ENCODE measurements at places on chromosomes 16 and 17.
A peak's percentile ranks its signal among the peaks of the same experiment; 100 is the strongest.

DNA sequence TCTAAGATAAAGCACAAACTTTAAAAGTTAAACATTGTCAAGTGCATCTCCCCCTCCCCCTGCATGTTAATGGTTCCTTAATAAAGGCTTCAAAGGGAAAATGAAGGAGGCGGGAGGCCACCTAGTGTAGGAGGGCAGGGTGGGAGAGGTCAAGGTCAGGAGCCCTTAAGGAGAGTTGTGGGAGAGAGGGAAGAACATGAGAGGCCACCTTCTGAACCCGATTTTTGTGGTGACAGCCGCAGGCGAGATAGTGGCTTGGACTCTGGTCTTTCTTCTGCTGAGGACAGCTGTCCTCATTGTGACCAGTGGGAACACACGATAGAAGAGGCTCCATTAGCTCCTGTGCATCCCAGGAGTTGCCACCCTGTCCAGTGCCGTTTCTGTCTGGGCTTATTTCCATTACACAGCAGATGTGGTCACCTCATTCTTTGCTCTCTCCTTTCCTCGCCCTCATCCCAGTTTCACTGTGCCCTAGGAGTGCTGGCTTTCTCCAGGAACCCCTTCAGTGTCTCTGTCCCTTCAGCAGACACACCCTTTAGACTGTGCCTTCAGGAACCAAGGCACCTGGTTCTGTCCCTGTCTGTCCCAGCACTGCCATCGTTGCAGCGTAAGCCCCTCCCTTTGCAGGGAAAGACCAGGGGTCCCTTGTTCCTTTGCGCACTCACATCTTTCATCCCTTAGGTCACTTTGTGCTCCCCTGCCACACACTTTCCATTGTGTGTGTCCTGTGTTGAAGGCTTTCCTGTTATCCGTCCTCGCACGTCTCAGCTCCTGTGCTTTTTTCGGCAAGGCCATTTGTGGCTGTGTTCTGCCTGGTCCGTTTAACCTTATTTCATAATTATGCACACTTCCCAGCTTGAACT, 7.5 kb downstream of the SEC14L1 start:
- no peak for DNase-seq

- peak; percentile 93 for DNase-seq
These were observed 94.2 kb upstream of the HSBP1 start for GRCh38 chr16:83713597-83713996.

GRCh38 chr16:69381231-69381630, 4.6 kb downstream of the TERF2 start:
- DNase-seq: no peak

- DNase-seq: no peak
These were observed 159.1 kb downstream of the CDH11 start for GRCh38 chr16:64962786-64963185.

DNA sequence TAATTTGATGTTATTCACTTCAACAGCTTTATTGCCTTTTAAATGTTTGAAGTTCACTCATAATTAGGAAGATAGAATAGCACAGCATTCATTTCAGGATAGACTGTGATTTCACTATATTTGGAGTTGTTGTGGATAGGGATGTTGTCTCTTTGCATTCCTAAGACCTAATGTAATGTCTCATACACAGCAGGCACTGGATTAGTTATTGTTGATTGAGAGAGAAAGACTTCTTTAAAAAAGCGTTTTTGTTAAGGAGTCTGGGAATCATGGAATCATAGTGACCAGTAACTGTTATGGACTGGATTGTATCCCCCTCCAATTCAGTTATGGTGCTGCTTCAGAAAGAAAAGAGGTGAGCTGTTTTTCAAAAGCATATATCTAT, 122.0 kb downstream of the USP22 start:
- DNase-seq: no peak

- DNase-seq: no peak
These were observed 37.0 kb downstream of the RNF135 start for GRCh38 chr17:31007695-31008373.

DNA sequence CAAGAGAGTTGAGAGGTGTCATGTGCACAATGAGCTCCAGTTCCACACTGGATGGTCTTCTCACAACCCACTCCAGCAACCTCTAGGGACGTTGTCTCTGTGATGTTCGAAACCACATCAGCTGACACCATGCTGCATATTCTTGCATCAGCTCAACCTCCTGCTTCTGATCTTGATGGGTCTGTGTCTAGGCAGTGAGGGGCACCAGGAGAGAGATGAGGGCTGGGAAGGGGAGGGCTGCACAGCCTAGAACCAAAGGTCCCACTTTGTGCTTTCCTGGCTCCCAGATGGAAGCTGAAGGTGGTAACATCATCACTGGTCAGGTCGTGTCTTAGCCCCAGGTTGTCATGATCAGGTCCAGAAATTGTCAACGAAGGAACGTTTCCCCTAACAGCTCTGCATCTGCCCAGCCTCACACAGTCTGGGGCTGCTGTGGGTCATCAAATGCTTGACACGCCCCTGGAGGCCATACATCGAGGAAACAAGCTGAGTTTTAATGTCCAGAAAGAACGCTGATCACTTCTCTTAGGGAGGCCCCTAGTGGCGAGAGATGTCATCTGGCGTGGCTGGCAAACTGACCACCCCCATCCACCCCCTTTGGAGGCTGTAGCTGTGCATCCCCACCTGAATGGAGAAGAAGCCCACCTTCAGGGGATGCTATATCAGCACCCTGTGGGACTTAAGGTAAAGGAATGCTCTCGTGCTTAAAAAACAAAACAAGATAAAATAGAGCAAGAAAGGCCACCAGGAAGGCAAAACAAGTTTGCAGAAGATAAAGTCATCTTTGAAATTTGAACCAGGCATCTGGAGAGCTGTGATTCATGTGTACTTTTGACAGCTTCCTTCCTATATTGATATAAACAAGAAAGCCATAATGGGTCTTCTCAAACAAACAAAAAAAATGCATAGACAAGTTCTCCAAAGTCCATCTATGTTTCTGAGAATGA, 58.3 kb downstream of the WIPI1 start:
- peak; percentile 41 for DNase-seq

DNA sequence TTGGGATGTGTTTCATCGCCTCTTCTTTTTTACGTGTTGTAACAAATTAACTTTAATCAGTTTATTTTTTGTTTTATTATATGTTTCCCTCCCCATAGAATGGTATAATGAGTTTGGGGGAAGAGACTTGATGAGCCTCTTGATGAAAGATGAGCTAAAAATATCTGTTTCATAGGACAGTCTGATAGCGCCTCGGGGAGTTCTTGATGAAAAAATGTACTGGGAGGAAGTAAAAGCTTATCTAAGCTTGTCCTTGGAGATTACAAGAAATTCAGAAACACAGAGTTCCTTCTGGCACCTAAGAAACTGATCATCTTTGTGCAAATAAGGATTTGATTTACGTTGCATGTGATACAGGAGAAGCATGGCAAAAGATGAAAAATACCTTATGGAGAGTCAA, 350.2 kb upstream of the CDH8 start:
- no peak for DNase-seq

- DNase-seq: no peak
These were observed 96.3 kb downstream of the TNFRSF13B start for GRCh38 chr17:16875662-16876061.

GRCh38 chr16:21161211-21161610, 2.7 kb downstream of the LDAF1 start:
- no peak for DNase-seq

- DNase-seq: no peak
These were observed 55.9 kb downstream of the USP22 start for GRCh38 chr17:20986767-20987510.

- DNase-seq: no peak
These were observed 41.5 kb upstream of the B4GALNT2 start for GRCh38 chr17:49090878-49091594.

DNA sequence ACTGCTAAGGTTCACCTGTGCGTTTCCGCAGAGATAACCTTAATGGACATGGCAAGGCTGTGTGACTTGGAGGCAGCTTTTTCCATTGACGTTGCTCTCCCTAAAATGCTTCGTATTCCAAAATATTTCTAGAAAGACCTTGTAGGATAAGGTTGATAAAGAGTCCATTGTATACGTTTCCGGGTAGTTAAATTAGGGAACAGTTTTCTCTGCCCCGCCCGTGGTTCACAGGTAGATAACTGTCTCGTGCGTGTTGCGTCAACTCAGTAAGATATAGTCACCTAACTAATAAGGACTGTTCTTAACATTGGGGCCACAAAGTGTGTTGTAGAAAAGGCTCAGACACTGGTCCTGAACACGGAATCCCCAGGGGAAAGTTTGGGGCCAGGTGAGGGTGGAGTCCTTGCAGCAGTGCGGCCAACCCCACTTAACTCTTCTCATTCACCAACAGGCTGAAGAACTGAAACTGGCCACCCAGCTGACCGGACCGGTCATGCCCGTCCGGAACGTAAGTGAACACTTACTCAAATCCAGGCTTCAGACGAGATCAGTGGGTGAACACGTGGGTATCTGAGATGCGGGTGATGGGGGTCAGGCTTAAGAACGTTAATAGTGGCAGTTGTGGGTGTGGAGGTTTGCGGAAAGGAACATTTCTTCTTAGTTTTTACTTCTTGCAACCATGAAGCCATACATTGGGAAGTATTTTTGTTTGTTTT, 1.6 kb downstream of the RPL13 start:
- DNase-seq: no peak

- no peak for DNase-seq
These were observed 5.4 kb downstream of the BANP start for GRCh38 chr16:87956365-87957231.

DNA sequence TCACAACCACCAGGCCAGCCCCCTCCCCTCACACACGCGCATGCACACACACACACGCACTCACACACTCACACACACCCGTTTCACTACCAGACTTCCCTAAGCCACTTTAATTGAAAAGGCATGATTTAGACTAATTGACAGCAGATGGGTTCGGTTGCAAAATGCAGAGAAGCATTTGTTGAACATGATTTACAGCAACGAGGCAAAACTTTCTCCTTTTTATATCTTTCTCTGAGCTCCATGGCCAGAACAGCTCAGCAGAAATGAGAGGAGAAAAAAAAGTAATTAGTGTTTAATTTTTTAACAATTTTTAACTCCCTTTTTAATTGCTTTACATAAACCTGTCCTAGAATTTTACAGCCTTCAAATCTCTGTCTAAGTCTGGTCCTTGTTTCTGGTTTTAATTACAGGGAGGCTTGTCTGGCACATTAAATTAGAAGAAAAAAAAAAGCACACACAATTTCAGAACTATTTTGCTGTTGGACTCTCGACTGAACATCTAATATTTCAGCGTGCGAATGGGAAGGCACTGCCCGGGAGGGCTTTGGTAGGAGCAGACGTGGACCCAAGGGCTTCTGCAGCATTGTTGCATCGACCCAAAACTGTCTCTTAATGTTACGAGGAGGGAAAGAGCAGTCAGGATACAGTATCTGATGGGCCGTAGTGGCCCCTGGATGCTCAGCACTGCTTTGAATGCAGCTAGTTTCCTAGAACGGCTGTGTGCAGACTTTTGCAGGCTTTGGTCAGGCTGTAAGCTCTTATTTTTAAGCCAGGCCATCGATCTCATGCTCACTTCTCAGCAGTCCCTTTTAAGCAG, 255.9 kb downstream of the SOX9 start:
- DNase-seq: no peak

GRCh38 chr17:43849116-43849515, 2.1 kb downstream of the CD300LG start:
- no peak for DNase-seq

GRCh38 chr16:75218256-75219076, at the start of gene CTRB1:
Gene CTRB1 (plus strand): TSS chr16:75218988. CDS start chr16:75219008, 20 bp downstream.
- DNase-seq: no peak

DNA sequence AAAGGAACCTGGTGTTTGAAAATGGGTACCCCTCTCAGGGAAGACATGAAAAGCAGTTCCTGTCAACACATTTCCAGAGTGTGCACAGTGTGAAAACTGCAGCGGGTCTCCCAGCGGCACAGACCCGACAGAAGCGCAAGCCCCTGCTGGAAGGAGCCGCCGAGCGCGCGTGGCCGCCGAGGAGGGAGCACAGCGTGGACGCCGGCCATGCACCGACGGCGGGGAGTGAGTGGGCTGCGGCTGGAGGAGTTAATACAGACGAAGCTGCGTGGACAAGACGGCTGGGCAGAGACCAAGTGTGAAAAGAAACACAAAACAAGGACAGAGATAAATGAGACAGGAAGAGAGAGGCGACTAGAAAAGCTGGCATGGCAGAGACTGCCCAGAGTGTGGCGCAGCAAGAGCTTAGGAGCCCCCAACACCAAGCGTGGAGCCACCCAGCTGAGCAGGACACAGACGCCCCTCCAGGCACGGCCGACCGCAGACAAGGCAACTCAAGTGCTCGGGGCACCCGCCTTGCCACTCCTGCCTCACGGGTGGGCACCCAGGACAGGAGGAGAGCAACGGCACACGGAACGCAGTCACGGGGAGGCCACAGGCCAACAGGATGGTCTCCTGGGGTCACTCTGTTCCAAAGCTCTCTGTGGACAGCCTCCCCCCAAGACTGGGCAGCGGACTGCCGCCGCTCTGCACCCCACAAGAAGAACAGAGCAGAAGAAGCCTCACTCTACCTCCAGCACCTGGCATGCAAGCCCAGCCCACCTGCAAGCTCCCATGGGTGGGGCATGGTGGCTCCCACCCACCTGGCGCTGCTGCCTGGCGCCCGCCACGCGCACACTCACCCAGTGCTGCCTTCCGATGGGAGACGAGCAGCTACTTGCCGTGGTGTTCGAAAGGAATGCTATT, 16.5 kb downstream of the SLC16A3 start:
- no peak for DNase-seq

- DNase-seq: peak; percentile 6
These were observed 407.3 kb downstream of the XYLT1 start for GRCh38 chr16:17063201-17064139.

DNA sequence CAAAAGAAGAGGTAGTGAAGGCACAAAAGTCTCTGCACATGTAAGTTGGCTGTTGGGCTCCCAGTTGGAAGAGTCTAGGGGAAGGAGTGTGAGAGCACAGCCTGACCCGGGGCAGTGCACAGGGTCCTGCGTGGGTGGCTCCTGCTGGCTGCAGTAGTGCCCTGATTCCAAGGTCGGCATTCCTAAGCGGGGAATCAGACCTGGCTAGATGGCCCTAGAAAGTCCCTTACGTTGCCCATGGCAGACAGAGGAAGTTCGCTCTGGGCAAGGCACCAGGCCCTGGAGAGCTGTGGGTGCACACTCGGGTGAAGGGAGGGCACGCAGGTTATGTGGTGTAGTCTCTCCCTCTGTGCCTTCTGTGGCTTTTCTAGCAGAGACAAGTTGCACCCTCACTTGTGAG, 22.8 kb upstream of the SLC5A11 start:
- DNase-seq: no peak

GRCh38 chr17:73025041-73025560, 67.4 kb downstream of the SLC39A11 start:
- DNase-seq: no peak

- DNase-seq: no peak
These were observed 12.5 kb upstream of the C16orf95 start for GRCh38 chr16:87329436-87330256.
